Neural crest cell (in vitro differentiated cells): ENCODE measurements at places on chromosomes 12 and 14. TPM values are rescaled to one million over a fixed set of nuclear protein-coding genes. Genes with fewer than 3 reads are reported as not detected.

- no peak for DNase-seq
Observed at GRCh38 chr12:73547421-73547820, 990.2 kb upstream of the ATXN7L3B start.

- DNase-seq: no peak
Observed at GRCh38 chr12:23564451-23565152, 384.9 kb downstream of the SOX5 start.

KRT6C gene
- not detected in 2 replicates for total RNA-seq

- DNase-seq: no peak
Observed at GRCh38 chr14:93096691-93097322, 18.9 kb downstream of the ITPK1 start.

GRCh38 chr14:104876251-104876699, 11.2 kb downstream of the CEP170B start:
- no peak for DNase-seq

- DNase-seq: no peak
Observed at GRCh38 chr12:24705741-24706358, 243.1 kb downstream of the BCAT1 start.

GRCh38 chr12:28996688-28997087, 152.4 kb upstream of the FAR2 start:
- no peak for DNase-seq

- DNase-seq: no peak
Observed at GRCh38 chr14:75244121-75244520, 34.5 kb upstream of the FOS start.

MSRB3 gene
- 7.8 and 8.3 TPM in 2 replicates for total RNA-seq

GRCh38 chr12:873954-874353, 75.5 kb downstream of the RAD52 start:
- DNase-seq: no peak

DNA sequence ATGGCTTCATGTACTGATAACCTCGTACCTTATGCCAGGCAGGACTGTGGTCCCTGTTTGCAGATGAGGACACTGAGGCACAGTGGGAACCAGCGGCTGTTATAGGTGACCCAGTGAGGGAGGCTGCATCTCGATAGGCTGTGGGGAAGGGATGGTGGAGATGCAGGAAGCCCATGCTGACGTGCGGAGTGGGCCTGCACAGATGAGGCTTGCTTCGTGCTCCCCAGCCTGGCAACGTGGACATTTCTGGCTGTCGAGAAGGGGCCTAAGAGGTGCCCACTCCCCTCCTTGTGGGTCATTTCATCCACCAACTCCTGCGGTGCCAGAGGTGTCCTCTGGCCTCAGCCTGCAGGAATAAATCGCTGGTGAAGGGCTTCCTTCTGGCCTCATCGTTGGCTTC, 107.4 kb downstream of the SLC25A47 start:
- DNase-seq: no peak

- no peak for DNase-seq
Observed at GRCh38 chr12:45986641-45987339, 3.6 kb downstream of the SCAF11 start.

DNA sequence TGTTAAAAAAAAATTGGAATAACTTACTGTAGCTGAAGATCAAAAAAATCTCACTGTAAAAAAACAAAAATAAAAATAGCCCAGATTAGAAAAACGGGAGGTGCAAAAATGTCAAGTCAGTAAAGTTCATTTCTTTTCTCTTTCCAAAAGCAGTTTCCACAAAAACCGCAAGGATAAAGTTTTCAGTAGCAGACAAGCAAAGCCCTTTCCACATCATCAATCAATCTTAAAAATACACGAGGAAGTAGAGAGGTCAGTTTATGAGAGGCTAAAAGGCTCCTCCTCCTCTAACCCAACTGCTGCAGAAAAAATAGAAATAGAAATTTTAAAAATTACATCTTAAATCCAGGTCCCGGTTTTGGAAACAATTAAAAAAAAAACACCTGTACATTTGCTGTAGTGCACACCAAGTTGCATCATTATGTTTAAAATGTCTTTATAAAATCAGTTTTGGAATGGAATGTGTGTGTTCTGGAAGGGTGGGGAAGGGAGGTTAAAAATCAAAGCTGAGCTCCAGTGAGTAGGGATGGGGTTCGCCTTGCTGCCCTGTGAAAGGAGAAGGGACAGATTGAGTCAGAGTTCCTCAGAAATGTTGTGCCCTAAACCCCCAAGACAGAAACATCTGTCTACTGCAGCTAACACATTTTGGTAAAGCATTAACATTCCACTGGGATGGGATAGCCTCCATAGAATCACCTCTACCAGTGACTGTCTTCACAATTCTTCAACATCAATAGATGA, 5.8 kb downstream of the HNRNPC start:
- no peak for DNase-seq

DNA sequence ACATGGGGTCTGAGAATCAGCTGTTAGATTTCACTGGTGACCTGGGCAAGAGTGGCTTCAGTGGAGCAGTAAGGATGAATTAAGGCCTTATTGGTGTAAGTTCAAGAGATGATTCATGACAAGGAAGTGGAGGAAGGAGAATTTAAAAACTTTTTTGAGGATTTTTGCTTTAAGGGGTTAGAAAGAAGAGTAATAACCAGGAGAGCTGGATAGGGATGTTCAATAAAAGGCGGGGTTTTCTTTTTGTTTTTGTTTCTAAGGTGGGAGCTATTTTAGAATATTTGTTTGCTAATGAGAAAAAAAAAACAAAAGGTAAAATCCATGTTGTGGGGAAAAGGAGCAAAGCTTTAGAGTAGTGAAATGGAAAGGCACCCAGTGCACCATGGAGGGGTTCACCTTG, 15.2 kb upstream of the TUBA1B start:
- DNase-seq: no peak

GRCh38 chr12:19901841-19902240, 462.5 kb downstream of the AEBP2 start:
- DNase-seq: no peak

ACOT4 gene
- 0.98 TPM in 2 replicates for total RNA-seq

RHOJ gene
- total RNA-seq: 28.0 and 34.6 TPM in 2 replicates

DNA sequence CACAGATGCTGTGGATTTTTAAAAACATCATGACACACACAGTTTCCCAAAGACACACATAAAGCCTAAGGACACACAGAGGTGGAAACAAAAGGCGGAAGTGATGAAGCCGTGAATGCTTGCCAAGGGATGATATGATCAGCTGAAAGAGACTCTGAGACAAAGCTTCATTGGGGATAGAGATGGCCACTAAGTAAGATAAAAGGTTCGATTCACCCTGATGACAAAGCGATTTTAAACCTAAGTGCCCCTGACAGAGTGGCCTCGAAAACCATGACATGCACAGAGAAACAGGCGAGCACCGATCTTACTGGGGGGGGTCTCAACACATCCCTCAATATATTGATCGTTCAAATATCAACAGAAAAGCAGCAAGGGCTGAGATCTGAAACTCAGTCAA, 20.3 kb upstream of the EIF5 start:
- no peak for DNase-seq

- DNase-seq: no peak
Observed at GRCh38 chr12:130661486-130662255, 54.4 kb downstream of the RIMBP2 start.

DNA sequence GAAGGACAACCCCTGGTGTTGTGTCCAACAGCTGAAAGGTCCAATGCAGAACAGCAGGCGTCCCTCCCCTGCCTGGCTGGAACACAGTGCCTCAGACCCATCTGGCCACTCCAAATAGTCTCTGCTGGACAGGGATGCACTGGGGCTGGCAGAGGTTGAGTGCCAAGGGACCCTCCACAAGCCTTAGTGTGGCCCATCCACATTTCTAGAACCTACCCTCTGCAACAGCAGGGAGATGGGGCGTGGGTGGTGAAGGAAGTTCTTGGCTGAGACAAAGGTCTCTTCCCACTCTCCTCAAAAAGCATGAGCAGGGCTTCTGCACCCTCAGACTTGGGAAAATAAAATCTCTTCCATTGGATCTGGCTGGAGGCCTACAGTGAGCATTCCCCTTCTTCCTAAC, 36.5 kb downstream of the LTBP2 start:
- no peak for DNase-seq

DNA sequence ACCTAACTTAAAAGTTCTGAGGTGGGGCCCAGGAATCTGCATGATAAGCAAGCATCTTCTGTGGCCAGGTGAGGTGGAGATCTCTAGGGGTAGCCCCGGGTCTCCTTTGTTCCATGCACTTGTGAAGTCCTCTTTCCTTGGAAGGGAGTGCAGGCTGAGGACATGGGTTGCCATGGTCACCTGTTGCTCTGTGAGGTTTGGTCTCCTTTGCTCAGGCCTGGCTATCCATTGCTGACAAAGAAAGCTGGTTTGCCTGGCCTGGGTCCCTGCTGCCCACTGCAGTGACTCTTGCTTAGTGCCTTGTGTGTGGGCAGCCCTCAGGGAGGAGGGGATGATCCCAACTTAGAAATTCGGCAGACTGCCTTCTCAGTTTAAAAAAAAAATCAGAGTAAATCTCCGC, 11.1 kb downstream of the NRXN3 start:
- no peak for DNase-seq

- no peak for DNase-seq
Observed at GRCh38 chr12:94150240-94151121, 2.1 kb downstream of the PLXNC1 start.

EPYC gene
- not detected in 2 replicates for total RNA-seq

GRCh38 chr12:124413401-124413800, 118.5 kb downstream of the RFLNA start:
- no peak for DNase-seq

DNA sequence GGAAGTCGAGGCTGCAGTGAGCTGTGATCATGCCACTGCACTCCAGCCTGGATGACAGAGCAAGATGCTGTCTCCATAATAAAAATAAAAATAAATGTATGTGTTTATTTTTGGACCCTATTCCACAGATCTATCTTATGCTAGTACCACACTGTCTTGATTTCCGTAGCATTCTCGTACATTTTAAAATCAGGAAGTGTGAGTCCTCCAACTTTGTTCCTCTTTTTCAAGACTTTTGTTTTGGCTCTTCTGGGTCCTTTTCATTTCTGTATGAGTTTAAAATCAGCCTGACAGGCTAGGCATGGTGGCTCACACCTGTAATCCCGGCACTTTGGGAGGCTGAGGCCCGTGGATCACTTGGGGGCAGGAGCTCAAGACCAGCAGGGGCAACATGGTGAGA, 25.8 kb downstream of the DAO start:
- DNase-seq: no peak

TMPRSS12 gene
- total RNA-seq: not detected in 2 replicates

GRCh38 chr14:53793790-53794505, 162.7 kb downstream of the BMP4 start:
- no peak for DNase-seq

- no peak for DNase-seq
Observed at GRCh38 chr12:40142001-40142744, 36.3 kb upstream of the SLC2A13 start.

TCHP gene
- 27.6 and 31.4 TPM in 2 replicates for total RNA-seq

MDM1 gene
- total RNA-seq: 22.1 and 26.2 TPM in 2 replicates

DNA sequence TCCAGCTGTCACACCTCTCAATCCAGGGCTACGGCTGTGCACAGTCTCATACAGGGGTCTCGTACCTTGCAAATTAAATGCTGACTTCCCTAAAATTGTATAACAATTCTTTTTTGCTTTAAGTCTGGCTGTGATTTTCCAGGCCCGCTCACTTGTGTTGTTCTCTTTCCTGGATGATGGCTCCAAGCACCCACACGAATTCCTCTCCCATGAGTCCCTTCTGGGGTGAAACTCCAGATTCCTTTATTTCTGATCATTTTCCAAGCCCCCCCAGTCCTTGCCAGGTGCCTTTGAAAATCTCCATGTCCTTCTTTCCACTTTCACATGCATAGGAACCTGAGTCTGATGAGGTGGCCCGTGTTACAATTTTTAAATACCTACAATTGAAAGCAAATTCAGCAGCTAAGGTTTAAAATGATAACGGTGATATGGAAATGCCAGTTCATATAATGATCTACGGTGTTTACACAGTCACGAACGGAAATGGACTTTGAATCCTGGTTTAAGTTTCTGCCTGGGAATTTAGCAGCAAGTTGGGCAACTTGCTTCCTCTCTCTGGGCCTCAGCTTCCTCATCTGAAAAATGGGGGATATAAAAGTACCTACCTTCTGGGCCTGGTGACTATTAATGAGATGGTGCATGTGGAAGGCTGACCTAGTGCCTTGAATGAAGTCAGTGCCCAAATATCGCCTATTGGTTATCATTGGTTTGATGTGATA, 85.5 kb downstream of the STAB2 start:
- no peak for DNase-seq

DNA sequence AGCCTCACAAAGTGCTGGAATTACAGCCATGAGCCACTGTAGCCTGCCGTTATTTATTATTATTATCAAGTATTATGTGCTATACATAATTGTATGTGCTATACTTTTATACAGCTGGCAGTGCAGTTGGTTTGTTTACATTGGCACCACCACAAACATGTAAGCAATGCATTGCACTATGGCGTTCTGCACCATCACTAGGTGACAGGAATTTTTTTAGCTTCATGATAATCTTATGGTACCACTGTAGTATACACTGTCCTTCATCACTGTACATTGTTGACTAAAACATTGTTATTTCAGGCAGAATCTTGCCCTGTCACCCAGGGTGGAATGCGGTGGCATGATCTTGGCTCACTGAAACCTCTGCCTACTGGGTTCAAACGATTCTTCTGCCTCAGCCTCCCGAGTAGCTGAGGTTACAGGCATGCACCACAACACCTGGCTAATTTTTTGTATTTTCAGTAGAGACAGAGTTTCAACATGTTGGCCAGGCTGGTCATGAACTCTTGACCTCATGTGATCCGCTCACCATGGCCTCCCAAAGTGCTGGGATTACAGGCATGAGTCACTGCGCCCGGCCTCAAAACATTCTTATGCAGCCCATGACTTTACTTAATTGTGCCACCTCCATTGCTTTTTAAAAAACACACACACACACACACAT, 17.1 kb downstream of the MRPL42 start:
- no peak for DNase-seq

CKAP4 gene
- 99.4 and 102 TPM in 2 replicates for total RNA-seq

- no peak for DNase-seq
Observed at GRCh38 chr12:102399653-102400052, 80.7 kb downstream of the IGF1 start.

DNA sequence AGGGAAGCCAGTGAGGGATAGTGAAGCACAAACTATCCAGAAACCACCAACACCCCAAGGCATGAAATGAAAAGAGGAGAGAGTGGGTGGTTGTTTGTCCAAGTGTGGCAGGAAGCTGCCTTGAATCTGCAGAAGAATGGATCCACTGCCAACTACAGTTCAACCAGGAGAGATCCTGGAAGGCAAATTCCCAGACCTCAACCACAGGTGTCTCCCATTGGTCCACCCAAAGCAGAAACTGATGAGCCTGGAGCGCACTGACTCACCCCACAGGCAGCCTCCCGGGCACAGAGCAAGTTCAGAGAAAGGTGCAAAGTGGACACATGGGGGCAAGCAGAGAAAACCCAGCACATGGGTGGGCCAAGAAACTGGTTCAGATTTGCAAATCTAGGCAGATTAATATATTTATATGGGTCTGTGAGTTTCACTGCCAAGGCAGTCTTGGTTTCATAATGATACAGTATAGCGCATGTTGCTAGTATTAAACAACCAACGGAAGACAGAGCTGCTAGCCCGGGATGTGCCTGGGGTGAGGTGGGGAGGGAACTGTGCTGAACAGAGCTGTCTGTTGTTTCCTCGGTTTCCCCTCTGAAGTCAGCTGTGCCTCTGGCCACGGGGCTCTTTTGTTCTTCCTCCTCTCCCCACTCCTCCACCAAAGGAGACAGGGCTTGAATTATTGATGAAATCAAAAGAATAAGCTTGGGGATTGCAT, 416.2 kb upstream of the CCDC196 start:
- DNase-seq: no peak

GRCh38 chr12:104182621-104183378, 32.8 kb upstream of the TXNRD1 start:
- DNase-seq: no peak

GRCh38 chr14:62864588-62864987, 180.7 kb downstream of the KCNH5 start:
- DNase-seq: no peak

CCDC60 gene
- 0.48 and 0.75 TPM in 2 replicates for total RNA-seq
